ENCODE measurements at places on chromosomes 4 and X. TPM values are rescaled to one million over a fixed set of nuclear protein-coding genes. Genes with fewer than 3 reads are reported as not detected.

Gene WDFY3
- total RNA-seq: 27.0 TPM

Gene PPP1R3F
- total RNA-seq: 4.2 TPM

Gene INTU
- total RNA-seq: 1.1 TPM

DNA sequence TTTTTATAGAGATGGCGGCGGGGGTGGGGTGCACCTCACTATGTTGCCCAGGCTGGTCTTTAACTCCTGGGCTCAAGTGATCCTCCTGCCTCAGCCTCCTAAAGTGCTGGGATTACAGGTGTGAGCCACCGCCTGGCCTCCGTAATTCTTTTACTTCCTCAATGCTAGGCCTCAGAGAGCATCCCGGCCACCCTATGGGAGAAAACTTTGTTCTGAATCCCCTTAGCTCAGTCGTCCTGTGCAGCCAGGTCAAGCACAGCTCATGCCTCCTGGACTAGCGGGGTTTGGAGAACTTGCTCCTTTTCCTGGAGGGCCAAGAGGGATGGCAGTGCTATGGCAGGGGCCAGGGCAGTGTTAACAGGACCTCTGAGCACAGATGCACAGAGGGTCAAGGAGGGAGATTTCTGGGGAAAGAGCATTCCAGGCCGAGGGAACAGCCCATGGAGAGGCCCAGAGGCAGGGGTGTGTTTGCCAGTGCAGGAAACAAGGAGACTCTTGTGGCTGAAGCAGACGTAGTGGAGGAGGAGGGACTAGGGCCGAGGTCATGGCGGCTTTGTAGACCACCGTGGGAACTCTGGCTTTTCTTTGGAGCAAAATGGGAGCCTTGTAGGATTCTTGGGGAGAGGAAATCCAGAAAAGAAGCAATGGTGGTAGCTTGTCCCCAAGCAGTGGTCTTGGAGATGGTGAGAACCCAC, 9.8 kb upstream of the TNIP2 start:
- DNase-seq: no peak

DNA sequence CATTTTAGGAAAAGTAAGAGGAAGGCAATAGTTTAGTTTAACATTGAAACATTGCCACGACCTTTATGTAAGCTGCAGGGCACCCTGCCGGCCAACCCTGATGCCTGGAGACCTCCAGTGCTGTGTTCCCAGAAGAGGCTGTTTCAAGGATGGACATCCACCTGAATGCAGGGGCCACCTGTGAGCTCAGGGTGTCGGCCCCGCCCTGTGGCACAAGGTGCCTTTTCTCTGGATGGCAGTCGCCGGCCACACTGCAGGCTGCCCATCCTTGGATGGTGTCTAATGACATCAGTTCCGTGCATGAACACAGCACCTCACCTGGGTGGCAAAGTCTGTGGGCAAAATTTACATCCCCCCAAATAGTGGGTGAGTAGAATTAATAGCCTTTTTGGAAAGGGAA, 180.0 kb downstream of the AFAP1 start:
- no peak for DNase-seq

GRCh38 chr4:58560736-58561135, 1450.6 kb upstream of the IGFBP7 start:
- DNase-seq: no peak

- DNase-seq: no peak
Observed at GRCh38 chrX:57232658-57233360, 53.7 kb upstream of the FAAH2 start.

Gene TMEM271
- not detected for total RNA-seq

Gene PCSK1N
- 0.23 TPM for total RNA-seq

Gene GPR143
- total RNA-seq: 0.78 TPM

GRCh38 chr4:85368240-85368639, 106.7 kb upstream of the ARHGAP24 start:
- no peak for DNase-seq

- no peak for DNase-seq
Observed at GRCh38 chr4:105797225-105797624, 88.6 kb downstream of the GSTCD start.

GRCh38 chrX:28120072-28120471, 138.8 kb upstream of the DCAF8L1 start:
- no peak for DNase-seq

Gene LRCH2
- total RNA-seq: not detected

- no peak for DNase-seq
Observed at GRCh38 chr4:4624276-4624897, 82.5 kb upstream of the STX18 start.

All from left lobe of liver (tissue), 2 donors.